ENCODE measurements at places on chromosomes 16 and 17.

DNA sequence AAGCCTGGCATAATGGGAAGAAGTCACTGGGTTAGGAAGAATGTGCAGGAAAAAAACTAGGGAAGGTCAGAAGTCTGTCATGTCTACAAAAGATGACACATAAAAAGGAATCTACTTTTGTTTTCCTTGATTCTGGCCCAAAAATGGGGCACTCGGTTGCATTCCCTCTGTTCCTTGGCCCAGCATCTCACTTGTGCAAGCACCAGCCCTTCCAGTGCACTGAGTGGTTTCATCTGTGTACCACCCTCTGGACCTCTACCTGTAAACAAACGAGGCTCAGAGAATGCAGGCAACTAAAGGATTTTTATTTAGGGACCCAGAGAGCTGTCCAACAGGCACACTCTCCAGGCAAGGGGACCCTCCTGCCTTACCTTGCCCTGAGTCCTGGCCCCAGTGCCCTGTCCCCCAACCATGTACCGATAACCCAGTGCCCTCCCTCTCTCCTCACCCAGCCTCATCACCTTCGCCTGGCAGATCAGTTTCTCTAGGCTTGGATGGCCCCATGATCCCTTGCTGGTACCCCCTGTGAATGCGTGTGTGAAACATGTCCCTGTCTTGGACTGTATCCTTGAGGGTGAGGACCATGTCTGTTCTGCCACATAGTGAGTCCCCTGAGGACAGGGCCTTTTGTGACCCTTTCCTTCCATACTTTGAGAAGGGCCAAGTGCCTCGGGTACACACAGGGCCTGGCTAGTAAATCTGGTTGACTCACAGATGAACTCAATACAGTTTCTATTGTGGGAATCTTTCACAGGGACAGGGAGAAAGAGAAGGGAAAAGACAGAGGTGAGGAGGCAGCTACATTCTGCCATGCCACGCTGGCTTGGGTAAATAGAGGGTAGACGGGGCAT lies 13.3 kb downstream of the NXPH3 start:
- DNase-seq: no peak

DNA sequence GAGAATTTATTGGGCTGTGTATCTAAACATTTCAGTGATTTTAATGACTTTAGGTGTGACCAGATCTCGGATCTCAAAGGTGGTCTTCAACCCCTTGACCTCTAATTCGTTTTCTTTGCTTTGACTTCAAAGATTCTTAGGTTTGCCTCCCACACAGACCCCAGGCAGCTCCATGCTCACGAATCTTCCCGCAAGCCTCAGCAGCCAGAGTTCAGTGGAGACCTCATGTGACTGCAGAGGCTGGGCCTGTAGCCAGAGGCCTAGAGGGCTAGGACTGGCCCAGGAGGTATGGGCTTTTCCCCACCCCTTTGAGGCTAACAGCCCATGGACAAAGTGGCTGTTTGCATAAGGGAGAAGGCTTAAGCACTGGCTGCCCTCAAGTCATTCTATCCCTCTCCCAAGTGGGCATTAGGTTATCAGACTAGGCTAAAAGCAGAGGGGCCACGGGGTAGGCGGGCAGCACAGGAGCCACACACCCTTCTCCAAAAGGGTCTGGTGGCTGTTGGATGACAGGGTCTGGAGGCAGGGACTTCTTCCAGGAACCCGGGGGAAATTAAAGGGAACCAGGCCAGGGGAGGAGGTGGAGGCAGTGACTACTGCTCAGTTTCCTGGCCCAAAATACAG lies 3.0 kb downstream of the HIRIP3 start:
- no peak for DNase-seq

DNA sequence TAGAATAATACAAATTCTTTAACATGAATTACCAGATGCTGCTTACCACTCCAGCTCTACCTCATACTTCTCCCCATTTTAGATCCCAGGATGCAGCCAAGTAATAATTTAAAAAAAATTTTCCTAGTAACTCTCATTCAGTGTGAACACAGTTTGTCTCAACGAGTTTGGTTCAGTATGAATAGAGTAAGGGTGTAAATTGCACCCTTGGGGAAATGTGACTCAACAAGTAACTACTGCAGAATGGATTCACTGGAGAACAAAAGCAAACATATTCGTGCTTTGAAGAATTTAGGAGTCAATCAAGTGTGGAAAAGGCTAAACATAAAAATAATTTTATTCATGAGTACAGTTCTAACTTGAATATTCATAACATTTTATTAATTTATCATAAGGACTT lies 23.0 kb downstream of the KCNJ16 start:
- DNase-seq: no peak

- DNase-seq: no peak
These were observed 99.5 kb downstream of the SYCE1L start for GRCh38 chr16:77298418-77299360.

DNA sequence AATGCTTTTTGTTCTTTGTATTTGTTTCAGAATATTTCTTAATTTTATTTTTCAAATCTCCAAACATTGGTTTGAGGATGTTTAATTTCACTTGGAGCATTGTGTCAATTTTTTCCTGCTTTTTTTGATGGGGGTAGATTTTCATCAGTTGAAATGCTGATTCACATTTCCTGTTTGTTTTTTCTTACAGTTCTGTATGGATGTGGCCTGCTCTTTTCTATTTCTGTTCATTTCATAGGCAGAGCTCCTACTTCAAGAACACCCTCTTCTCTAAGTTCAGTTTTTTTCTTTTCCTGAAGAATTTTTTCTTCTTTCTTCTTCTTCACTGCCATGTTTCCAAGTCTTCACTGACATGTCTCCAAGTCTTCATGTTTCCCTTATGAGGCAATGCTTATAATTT lies 8.8 kb downstream of the MBTD1 start:
- no peak for DNase-seq
